ENCODE measurements at places on chromosomes 11 and 22.

GRCh38 chr11:37533830-37534229 is 935.8 kb upstream of the RAG2 start:
- no peak for DNase-seq

DNA sequence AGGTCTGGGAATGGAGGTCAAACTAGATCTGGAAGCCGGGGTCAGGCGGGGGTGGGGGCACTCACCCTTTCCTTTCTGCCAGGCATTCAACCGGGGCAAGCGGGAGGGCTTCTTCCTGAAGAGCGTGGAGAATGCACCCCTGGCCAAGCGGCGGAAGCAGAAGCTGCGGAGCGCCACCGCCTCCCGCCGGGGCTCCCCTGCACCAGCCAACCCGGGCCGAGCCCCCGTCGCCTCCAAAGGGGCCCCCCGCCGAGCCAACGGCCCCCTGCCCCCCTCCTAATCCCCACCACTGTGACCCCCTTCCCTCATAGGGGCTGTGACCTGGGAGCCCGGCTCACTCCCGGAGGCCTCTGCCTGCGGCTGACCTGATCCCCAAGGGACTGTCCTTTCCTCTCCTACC is 12.2 kb downstream of the RPS6KA4 start:
- no peak for DNase-seq

- DNase-seq, result peak; percentile 18
These were observed 733 bp downstream of the TRIM5 start for GRCh38 chr11:5684036-5684645.

- DNase-seq, result no peak
These were observed 303.7 kb downstream of the TTC28 start for GRCh38 chr22:28375761-28376534.

- DNase-seq, result no peak
These were observed 83.7 kb upstream of the SEPTIN5 start for GRCh38 chr22:19630614-19631013.

DNA sequence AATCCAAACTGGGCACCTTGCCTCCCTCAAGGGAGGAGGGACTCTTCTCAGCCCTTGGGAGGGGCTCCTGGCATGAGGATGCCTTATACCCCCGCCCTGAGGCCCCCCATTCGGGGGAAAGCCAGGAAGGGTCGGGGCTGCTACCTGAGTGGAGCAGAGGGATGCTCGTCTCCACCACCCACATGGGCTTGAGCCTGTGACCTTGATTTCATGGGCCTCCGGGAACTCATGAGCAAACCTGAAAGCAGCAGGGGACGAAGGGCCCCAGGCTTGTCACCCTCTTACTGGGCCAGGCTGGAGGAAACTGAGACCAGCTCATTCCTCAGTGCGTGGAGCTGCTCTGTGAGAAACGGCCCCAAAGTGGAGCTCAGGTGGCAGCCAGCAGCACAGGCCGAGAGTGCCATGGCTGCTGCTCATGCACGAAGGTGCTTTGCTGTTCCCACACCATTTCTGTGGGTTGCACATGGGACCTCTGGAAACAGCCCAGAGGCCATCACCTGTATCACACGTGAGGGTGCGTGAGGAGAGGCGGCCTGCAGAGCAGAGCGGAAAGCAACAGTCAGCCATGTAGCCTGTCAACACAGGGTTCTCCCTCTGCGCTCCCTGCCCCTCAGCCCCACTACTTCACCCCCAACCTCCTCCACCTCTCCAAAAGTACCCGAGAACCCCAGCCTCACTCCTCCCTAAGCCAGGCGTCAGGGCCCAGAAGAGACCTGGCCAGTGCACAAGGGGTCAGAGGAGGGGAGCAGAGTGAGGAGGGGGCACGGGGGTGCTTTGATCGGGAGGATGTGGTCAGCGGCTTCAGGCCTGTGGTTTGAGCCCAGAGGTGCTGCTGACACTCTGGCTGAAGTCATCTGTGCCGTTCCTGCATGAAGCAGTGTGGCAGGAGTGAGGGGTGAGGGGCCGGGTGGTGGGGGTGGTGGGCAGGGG is 14.1 kb upstream of the IL2RB start:
- peak; percentile 96 for DNase-seq

GRCh38 chr11:130831976-130832375 is 84.3 kb downstream of the SNX19 start:
- DNase-seq, result no peak

GRCh38 chr11:11973361-11973800 is 35.0 kb downstream of the DKK3 start:
- no peak for DNase-seq

- DNase-seq, result no peak
These were observed 48.3 kb downstream of the PIK3C2A start for GRCh38 chr11:17159441-17159840.

GRCh38 chr11:10533323-10533722 is 7.7 kb downstream of the RNF141 start:
- DNase-seq, result no peak

- DNase-seq, result no peak
These were observed 47.8 kb upstream of the CLDN5 start for GRCh38 chr22:19571995-19572394.

DNA sequence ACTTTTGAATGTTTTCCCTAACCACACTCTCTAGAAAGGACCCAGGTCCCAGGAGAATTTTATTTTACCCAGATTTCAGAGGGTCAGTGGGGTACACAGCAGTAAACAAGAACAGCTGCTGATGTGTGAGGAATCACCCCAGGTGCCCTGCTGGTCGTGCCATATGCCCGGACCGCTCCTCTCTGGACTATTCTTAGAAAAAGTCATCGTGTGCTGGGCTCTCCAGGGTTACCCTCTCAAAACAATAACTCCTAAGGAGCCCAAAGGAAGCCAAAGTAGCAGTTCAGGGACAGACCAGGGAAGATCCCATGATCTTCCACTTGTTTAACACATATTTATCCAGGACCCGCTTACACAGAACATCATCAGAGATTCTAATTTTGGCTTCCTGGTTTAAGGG is 29.7 kb downstream of the LRP4 start:
- DNase-seq, result no peak

DNA sequence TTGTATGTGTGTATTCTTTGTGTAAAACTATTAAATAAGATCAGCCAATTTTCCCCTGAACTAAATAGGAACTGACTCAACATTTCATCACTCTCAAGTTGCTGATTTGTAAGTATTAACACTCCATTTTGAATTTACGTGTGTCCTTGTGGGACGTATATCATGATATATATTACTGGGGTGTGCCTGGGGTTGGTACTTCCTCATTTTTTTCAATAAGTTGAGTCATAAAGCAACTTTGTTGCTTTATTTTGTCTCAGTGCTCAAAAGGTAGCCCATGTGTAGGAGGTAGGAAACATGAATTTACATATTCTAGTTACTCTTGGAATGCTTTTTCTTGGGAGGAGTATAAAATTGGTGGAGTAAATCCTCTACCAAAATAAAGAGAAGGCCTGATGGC is 193.9 kb upstream of the RAG2 start:
- no peak for DNase-seq

GRCh38 chr11:64008914-64009633 is 22.8 kb downstream of the OTUB1 start:
- no peak for DNase-seq

GRCh38 chr22:39845529-39845928 is 48.0 kb downstream of the ENTHD1 start:
- no peak for DNase-seq

- no peak for DNase-seq
These were observed 682.5 kb downstream of the NTM start for GRCh38 chr11:132052904-132053303.

GRCh38 chr11:15918212-15918611 is 438.1 kb downstream of the SOX6 start:
- DNase-seq, result no peak

Measured in GM12865 (cell line).